ENCODE measurements at places on chromosomes 1 and 21. TPM values are rescaled to one million over a fixed set of nuclear protein-coding genes. Genes with fewer than 3 reads are reported as not detected.

The SNRNP40 gene
- 36.7 TPM for polyA plus RNA-seq

The PHLDA3 gene
- polyA plus RNA-seq: 21.4 TPM

The TCHH gene
- 0.03 TPM for polyA plus RNA-seq

The SYCP1 gene
- not detected for polyA plus RNA-seq

The FAM163A gene
- 0.16 TPM for polyA plus RNA-seq

The SEMA4A gene
- polyA plus RNA-seq: 3.0 TPM

The NR1I3 gene
- polyA plus RNA-seq: 0.83 TPM

The FOXD3 gene
- 6.5 TPM for polyA plus RNA-seq

DNA sequence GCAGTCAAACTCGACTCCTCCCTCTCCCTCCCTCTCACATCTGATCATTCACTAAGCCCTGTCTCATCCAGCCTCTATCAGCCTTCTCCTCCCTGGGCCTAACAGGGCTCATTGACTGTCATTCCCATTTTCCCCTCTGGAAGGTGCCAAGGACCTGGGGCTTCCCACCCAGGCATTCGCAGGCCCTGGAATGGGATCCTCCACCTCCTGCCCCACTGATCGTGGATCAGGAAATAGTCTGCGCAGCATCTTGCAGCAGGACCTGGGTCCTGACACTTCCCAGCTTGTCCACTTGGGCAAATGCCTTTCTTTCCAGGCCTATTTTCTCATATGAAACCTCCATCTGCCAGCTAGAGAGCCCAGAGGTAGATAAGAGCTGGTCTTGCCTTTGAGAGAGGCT lies 71.2 kb upstream of the ZC3H12A start:
- DNase-seq: no peak

DNA sequence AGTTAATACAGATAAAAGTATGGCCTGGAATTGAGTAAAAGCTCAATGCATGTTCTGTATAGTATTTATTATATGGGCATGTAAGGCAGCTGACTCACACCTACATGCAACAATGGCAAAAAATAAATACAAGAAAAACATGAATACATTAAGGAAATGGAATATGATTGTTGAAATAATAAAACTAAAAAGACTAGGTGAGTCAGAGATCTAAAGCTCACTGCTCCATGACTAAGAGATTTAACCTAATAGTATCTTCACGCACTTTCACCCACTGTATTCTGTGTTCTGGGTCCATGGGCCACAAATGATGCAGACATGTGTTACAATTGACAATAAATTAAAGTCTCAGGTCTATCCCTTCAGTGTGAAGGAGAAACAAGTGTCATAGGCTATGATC lies 607.0 kb downstream of the AGBL4 start:
- DNase-seq: no peak

- DNase-seq: no peak
Measured at GRCh38 chr1:203765029-203765837, at the start of gene LAX1. LAX1 (plus strand) TSS chr1:203765183; CDS start chr1:203765566, 383 bp downstream.

GRCh38 chr1:101262630-101263348 lies 26.0 kb downstream of the S1PR1 start:
- no peak for DNase-seq

DNA sequence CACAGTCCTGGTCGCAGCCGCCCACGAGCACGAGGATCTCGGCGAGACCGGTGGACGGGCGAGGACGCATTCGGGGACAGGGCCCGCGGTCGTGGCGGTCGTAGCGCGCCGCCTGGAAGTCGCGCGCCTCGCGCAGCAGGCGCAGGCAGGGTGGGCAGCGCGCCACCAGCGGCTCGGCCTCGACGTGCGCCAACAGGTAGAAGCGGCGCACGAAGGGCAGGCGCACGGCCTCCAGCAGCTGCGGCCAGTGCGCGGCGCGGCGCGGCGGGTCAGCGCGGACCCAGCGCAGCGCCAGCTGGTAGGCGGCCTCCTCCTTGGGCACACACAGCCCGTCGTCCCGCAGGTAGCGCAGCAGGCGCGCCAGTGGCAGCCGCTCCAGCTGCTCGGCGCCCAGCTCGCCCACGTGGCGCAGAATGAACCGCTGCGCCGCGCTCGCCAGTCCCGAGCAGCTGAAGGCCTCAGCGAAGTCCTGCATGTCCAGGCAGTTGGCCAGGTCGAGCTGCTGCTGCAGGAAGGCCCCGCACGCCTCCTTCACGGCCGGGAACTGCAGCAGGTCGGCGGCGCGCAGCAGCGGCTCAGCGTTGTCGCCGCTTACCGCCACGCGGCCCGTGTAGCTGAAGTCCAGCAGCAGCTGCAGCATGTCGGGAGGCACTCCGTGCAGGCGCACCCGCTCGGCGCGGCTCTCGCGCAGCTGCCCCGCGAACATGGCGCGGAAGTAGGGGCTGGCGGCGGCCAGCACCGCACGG lies 573 bp downstream of the KLHL21 start:
- DNase-seq: no peak

DNA sequence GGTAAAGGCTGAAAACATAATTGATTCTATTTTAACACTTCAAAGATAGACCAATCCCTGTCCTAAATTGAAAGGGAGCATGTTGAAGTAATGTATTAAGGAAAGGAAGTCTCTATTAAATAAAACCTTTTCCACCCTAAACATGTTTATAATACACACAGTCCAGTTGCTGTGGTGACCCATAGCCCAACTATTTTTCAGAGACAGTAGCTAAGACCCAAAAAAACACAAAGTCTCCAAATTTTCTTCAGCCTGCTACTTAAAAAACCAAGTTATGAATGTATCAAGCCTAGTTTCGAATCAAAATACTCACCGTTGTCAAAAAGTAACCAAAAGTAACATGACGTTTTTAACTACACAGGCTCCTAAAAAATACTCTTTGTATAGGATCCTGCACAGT lies 1.6 kb downstream of the ELK4 start:
- DNase-seq: peak; percentile 48

DNA sequence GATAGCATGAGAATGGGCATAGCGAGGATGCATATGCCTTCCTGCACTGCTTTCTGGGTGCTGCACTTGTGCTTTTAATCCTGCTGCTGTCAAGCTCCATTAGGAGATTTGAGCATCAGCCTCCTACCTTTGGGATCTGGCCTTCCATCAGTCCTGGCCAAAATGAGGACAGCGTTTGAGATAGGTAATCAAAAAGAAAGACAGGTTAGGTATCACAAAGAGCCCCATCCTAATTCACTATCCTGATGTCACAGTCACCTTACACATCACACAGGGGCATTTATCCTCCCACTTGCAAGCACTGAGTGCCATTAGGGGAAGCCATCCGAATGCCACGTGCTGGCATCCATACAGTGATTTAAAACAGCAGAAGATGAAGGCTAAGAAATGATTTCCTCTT lies 13.2 kb upstream of the FAM163A start:
- no peak for DNase-seq

DNA sequence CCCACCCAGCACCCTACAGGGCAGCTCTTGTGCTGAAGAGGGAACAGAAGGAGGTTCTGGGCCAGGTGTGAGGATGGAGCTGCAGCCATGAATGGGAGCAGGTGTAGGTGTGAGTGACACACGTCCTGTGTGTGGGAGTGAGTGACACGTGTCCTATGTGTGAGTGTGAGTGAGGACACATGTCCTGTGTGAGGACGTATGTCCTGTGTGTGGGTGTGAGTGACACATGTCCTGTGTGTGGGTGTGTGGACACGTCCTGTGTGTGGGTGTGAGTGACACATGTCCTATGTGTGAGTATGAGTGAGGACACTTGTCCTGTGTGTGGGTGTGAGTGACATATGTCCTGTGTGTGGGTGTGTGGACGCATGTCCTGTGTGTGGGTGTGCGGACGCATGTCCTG lies 26.4 kb downstream of the MEGF6 start:
- DNase-seq: no peak

GRCh38 chr1:7506454-7507284 lies 264.4 kb upstream of the VAMP3 start:
- no peak for DNase-seq

GRCh38 chr1:58573705-58574591 lies 3.1 kb downstream of the TACSTD2 start:
- no peak for DNase-seq

- DNase-seq: no peak
Measured at GRCh38 chr21:38140207-38140903, 116.4 kb upstream of the KCNJ15 start.

DNA sequence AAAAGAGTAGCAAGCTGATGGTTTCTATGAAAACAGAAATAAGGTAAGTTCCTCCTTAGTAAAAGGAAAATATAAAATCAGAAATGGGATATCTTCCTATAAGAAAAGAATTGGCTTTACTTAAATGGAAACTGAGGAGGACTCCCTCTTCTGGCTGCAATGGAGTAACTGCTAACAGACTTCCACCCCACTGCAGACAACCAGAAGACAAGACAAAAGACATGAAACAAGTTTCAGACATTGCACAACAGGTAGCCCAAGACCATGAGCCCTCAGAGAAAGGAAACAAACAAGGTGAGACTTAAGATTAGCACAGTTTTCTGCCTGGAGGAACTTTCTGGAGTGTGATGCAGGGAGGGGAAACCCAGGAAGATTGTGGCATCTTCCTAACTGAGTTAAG lies 17.0 kb upstream of the OLFML2B start:
- DNase-seq: no peak

DNA sequence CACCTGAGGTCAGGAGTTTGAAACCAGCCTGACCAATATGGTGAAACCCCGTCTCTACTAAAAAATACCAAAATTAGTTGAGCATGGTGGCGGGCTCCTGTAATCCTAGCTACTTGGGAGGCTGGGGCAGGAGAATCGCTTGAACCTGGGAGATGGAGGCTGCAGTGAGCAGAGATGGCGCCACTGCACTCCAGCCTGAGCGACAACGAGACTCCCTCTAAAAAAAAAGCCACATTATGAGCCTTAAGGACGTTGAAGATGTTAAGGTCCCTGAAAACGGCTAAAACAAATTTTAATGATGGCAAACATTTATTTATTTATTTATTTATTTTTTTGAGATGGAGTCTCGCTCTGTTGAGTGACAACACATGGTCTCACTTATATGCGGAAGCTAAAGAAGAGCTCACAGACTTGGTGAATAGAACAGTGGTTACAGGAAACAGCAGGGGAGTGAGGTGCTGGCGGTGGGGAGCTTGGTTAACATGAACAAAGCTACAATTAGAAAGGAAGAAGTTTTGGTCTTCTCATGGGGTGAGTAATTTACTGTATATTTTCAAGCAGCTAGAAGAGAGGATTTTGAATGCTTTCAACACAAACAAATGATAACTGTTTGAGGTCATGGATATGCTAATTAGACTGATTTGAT lies 47.1 kb downstream of the TCP10L start:
- no peak for DNase-seq

DNA sequence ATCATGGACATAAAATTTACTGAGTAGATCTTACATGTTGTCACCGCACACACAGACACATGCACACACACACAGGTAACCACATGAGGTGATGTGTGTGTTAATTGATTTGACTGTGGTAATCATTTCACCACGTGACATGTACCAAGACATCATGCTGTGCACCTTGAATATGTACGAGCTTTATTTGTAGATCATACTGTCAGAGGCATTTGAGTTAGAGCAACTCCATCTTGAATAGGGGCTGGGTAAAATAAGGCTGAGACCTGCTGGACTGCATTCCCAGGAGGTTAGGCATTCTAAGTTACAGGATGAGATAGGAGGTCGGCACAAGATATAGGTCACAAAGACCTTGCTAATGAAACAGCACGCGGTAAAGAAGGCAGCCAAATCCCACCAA lies 31.7 kb upstream of the TRIM17 start:
- no peak for DNase-seq

DNA sequence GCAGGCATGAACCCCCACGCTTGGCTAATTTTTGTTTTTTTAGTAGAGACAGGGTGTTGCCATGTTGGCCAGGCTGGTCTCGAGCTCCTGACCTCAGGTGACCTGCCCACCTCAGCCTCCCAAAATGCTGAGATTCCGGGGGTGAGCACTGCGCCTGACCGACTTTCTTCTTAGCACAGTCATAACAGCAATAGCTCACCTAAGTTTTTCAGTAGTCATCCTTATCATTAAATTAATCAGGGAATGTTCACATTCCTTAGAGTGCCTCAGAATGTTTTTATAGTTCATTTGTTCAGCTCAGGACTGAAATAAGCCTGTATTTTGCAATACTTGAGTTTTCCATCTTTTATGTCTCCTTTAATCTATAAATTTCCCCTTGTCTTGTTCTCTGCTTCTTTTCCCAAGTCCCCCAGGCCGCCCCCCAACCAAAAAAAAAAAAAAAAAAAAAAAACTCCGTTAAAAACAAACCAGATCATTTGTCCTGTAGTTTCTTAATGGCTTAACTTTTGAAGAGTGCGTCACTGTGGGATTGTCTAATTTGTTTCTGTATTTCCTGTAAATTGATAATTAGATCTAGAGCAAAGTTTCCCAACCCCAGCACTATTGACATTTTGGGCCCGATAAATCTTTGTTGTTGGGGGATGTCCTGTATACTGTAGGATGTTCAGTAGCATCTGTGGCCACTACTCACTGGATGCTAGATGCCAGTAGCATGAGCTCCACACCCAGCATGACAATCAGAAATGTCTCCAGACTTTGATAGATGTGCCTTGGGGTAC lies 120.7 kb downstream of the ITSN1 start:
- no peak for DNase-seq

DNA sequence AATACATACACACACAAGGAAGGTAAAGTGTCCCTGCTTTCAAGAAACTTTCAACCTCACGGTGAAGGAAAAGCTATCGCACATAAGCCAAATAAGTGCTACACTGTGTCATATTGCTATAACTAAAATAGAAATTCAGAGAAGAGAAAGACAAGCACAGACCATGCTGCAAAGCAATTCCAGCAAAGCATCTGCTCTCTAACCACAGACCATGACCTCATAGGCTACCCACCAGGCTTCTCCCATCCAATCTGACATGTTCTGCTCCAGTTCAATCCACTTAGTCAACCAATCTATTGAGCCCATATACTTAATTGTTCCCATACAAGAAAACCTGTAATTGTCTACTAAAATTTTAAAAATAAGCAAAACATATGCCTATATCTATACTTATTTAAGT lies 211.3 kb downstream of the BARHL2 start:
- DNase-seq: no peak

GRCh38 chr1:100443811-100444571 lies 91.7 kb downstream of the CDC14A start:
- no peak for DNase-seq

DNA sequence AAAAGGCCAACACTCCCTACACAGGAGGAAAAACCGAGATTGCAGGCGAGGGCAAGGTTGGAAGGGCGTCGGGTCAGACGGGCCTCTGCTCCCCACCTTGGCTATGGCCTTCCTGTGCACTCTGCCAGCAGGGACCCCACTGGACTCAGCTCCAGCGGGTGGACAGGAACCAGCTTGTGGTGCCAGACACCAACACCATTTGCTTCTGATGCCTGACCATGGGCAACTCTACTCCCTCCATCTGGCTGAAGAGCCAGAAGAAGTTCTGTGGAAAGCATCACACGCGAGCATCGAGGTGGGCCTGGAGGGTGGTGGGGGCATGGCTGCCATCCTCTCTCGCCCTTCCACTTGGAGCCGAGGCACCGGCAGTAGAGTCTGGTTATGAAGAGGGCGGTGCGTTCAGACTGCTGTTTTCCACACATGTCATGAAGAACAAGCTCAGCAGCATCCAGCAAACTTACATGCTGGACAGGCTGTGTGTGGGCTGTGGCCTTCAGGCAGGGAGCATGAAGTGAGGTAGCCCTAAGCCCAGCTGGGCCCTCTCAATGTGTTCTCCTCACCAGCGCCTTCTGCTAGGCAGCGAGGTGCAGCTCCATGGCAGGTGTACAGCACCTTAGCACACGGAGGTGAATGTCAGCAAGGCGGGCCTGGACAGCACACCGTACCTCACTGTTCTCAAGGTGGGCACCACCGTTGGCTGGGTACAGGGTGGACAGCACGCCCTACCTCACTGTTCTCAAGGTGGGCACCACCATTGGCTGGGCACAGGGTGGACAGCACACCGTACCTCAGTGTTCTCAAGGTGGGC lies 15.6 kb upstream of the ZNF669 start:
- no peak for DNase-seq

All from forelimb muscle (tissue), 1 donor.